ENCODE measurements at places on chromosomes 4 and X. TPM values are rescaled to one million over a fixed set of nuclear protein-coding genes. Genes with fewer than 3 reads are reported as not detected.
A peak's percentile ranks its signal among the peaks of the same experiment; 100 is the strongest.

Gene MAGEE1
- 0.32 TPM for total RNA-seq

DNA sequence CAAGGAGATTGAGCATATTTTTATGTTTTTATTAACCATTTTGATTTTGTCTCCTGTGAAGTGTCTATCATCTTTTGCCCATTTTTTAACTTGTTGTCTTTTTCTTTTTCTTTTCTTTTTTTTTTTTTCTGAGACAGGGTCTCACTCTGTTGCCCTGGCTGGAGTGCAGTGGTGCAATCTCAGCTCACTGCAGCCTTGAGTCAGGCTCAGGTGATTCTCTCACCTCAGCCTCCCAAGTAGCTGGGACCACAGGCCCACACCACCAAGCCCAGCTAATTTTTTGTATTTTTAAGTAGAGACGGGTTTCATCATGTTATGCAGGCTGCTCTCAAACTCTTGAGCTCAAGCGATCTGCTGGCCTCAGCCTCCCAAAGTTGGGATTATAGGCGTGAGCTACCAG is 4.6 kb upstream of the ADD1 start:
- DNase-seq, result no peak

- no peak for DNase-seq
Measured at GRCh38 chr4:160044693-160045092, 941.8 kb downstream of the RAPGEF2 start.

Gene FGF13
- 2.3 TPM for total RNA-seq

DNA sequence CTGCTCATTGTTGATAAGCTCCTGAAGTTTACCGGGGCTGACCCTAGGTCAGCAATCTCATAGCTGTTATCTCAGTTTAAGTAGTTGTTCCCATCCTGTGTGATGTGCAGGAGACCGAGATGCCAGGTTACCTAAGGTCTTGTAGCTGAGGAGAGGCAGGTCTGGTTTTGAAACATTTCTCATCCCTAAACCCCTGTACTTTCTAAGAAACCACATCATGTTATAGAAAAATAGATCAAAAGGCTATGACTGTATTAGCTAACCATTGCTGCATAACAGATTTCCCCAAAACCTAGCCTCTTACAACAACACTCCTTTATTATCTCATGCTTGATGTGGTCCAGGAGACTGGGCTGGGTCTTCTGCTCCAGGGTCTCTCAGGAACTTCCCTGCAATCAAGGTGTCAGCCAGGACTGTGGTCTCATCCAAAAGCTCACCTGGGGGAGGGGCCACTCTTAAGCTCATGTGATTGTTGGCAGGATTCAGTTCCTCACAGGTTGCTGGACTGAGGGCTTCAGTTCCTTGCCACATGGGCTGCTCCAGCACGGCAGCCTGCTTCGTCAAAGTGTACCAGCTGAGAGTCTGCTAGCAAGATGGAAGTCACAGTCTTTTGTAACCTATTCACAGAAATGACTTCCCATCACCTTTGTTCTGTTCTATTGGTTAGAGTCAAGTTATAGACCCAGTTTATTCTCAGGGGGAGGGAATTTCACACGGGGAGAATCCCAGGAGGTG is 60.9 kb upstream of the CLCN4 start:
- no peak for DNase-seq

- no peak for DNase-seq
Measured at GRCh38 chr4:21649391-21650090, 299.0 kb downstream of the KCNIP4 start.

Gene PABPC1L2A
- not detected for total RNA-seq

Gene AVPR2
- 0.43 TPM for total RNA-seq

DNA sequence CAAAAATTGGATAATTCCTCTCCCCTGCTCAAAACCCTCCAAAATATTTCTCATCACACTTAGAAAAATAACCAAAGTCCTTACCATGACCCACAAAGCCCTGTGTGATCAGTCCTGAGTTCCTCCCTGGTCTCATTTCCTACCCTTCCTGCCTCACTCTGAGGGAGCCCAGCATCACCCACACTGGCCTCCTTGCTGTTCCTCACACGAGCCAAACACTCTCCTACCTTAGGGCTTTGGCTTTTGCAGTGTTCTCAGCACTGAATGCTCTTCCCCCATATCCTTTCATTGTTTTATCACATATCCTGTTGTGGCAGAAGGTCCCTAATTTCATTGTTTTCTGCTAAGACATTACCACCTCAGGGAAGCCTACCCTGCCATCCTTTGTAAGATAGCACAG is 12.2 kb downstream of the MGAT4D start:
- no peak for DNase-seq

Gene GAGE12J
- total RNA-seq, result not detected

DNA sequence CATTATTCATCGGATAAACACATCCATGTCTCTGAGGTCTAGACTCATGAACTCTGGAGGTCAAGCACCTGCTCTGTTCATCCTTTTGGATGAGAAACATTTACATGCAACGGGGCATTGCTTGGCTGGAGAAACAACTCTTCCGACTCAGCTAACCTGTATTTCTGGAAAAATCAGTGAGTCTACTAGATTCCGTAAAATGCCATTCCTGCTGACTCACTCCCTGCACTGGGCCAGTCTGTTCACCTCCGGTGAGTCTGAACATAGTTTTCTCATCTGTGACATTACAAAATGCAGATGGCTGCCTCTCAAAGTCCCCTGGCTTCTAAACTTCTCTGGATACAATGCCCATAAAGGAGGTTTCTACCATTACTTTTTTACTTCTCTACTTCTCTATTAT is 185.7 kb upstream of the HS3ST1 start:
- DNase-seq, result no peak

Gene GLA
- total RNA-seq, result 21.1 TPM

- DNase-seq, result no peak
Measured at GRCh38 chrX:110428144-110428543, 69.5 kb downstream of the RTL9 start.

Gene MAGEH1
- total RNA-seq, result 3.8 TPM

DNA sequence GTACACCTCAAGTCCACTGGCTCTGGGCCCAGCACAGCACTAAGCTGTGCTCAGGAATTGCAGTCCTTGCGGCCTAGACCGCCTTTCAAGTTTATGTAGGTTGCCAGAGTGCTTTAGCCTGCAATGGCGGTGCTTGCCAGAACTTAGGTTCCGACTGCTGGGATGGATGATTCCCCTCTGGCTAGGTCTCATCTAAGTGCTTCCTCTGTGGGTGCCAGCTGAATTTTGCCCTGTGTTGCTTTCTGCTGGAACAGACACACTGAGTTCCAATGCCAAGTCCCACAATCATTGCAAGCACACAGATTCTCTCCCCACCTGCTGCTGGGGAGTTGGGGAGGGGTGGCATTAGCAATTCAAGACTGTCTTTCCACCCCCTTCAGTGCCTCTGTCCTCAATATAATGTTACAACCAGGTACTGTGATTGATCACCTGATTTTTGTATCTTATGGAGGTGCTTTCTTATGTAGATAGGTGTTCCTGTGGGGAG is 129.5 kb downstream of the GRID2 start:
- no peak for DNase-seq

DNA sequence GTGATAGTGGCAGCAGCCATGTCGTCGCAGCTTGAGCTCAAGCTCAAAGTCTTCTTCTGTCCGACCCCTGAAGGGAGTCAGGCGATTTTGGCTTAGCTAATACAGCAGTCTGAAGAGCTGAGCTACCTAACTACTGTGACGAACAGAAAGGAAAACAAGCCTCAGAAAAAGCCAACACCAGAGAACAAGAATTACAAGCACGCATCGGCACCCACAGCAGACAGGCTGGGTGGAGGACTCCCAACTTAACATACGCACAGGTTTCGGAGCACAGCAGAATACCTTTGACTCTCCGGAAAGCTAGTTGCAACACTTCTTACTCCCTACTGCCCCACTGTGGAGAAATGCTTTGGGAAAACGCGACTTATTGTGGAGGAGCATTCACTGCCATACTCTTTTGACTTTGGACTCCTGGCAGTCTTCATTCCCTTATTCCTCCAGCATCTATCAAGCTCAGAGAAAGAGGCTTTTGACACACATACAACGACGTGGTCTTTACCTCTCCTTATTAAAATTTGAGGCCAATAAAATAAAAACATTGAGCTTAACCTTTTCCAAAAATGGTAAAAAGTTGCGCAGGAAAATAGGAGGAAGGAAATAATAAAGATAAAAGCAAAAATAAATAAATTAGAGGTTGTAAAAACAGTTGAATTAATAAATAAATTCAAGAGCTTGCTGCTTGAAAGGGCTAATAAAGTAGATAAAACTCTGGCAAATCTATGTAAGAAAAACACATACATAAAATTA is 41.3 kb upstream of the GPC3 start:
- peak; percentile 23 for DNase-seq

Gene RTL5
- 2.7 TPM for total RNA-seq

Gene ENAM
- not detected for total RNA-seq

- no peak for DNase-seq
Measured at GRCh38 chrX:133444952-133445831, 29.9 kb upstream of the GPC4 start.

GRCh38 chr4:15753081-15753480 is 25.0 kb upstream of the CD38 start:
- DNase-seq, result no peak

DNA sequence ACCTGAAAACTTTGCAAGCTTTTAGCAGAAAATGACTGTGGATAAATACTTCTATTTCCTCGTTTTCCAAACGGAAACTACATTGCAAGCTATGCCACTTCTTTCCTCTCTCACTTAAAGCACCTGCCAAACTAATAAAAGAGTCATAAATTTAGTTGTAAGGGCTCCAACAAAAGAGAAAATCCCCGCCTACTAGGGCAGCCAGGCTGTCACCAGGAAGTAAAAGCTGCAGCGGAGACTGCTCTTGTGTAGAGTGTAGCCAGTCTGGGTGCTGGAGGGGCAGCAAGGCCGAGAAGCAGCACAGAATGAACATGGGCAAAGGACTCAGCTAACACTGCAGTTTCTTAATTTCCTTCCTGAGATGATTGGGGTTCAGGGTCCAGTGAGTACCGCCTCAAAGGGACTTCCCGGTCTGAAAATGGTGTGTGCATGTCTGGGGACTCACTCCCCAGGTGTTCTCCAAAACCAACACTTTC is 89.3 kb upstream of the MAML3 start:
- peak; percentile 66 for DNase-seq

- DNase-seq, result no peak
Measured at GRCh38 chr4:4248885-4249203, 821 bp upstream of the TMEM128 start.

- peak; percentile 6 for DNase-seq
Measured at GRCh38 chr4:61556277-61556676, 356.2 kb downstream of the ADGRL3 start.

- DNase-seq, result no peak
Measured at GRCh38 chr4:10758906-10759305, 74.3 kb upstream of the CLNK start.

GRCh38 chr4:7798178-7798995 is 141.3 kb downstream of the AFAP1 start:
- DNase-seq, result no peak

Gene DNAJB14
- total RNA-seq, result 55.3 TPM

Gene UGT2A3
- 71.9 TPM for total RNA-seq

DNA sequence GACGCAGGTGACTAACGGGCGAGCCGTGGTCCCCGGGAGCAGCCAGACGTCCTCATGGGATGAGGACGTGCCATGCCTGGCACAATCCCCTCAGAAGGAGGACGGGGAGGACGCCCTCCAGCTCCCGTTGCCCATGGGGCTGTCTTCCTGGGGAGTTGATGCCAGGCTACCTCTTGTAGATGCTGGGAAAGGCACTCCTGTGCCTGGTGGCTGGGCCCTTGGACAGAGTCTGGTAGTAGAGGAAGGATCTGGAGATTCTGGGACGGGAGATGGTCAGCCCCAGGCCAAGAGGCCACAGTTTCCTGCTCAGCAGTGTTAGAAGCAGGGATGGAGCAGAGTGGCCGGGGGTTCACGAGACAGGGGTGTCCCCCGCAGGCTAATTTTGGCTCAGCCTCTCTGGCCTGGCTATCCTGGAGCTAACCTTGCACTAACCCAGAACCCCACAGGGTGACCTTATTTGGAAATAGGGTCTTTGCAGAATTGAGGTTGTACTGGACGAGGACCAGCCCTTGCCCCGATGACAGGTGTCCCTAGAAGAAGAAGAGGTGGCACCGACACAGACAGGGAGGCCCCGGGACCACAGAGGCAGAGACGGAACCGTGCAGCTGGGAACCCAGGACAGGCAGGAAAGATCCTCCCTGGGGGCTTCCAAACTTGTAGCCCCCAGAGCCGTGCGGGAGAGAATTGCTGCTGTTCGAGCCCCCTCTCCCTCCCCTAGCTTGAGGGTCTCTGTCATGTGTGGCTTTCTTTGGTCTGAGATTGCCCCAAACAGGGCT is 50.1 kb upstream of the ADRA2C start:
- DNase-seq, result peak; percentile 10

DNA sequence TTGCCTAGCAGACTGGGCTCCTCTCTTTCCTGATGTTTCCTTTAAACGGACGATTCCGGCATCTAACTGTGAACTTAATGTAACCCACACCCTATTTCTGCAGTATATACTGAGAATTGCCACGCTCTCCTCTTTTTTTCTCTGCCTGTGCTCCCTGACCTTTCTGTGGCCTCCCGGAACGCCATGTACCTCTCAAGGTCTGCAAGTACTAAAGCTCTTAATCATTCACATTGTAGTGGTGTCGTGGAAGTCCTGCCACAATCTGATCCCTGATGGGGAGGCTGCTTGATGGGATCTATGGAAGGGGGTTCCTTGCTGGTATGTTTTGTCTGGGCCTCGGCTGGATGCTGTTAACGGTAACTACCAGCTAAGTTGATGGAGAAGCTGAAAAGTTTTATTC is 302.9 kb upstream of the EPHA5 start:
- no peak for DNase-seq

Gene RAI2
- total RNA-seq, result 4.7 TPM

- DNase-seq, result no peak
Measured at GRCh38 chr4:102598086-102598761, 97.1 kb downstream of the NFKB1 start.

GRCh38 chr4:169523796-169524195 is 88.6 kb downstream of the NEK1 start:
- DNase-seq, result no peak

GRCh38 chrX:40424259-40424658 is 156.5 kb upstream of the ATP6AP2 start:
- DNase-seq, result no peak

- no peak for DNase-seq
Measured at GRCh38 chrX:3581609-3582108, 131.8 kb downstream of the PRKX start.

GRCh38 chrX:108299704-108300103 is 138.5 kb downstream of the COL4A6 start:
- DNase-seq, result no peak

Gene RIPPLY1
- total RNA-seq, result not detected

Gene MAGEA6
- not detected for total RNA-seq

GRCh38 chr4:109005523-109005922 is 242.7 kb upstream of the ETNPPL start:
- DNase-seq, result no peak

- DNase-seq, result no peak
Measured at GRCh38 chr4:146401274-146401673, 120.5 kb downstream of the SLC10A7 start.

Data from mucosa of descending colon (tissue), 3 donors.